Right lobe of liver (tissue), 6 donors: ENCODE measurements at places on chromosomes 16 and 17. TPM values are rescaled to one million over a fixed set of nuclear protein-coding genes. Genes with fewer than 3 reads are reported as not detected.

The EVPLL gene
- total RNA-seq, result 1.6 TPM

The SULT1A4 gene
- total RNA-seq, result 0.91 TPM

The GAST gene
- total RNA-seq, result not detected

The MT4 gene
- not detected for total RNA-seq

GRCh38 chr16:979859-980594 is 1.5 kb upstream of the SOX8 start:
- H3K27ac ChIP-seq, result no peak overlapping the region
- no peaks in the 10 kb centered on the region for H3K27me3 ChIP-seq
- no peaks in the 10 kb centered on the region for H3K36me3 ChIP-seq

GRCh38 chr17:81153340-81153803 is 11.9 kb upstream of the PVALEF start:
- no peak overlapping the region for H3K4me3 ChIP-seq
- H3K27me3 ChIP-seq, result no peaks in the 10 kb centered on the region
- no peaks in the 10 kb centered on the region for H3K36me3 ChIP-seq
- DNase-seq, result no peak
- H3K4me1 ChIP-seq, result no peaks in the 10 kb centered on the region

DNA sequence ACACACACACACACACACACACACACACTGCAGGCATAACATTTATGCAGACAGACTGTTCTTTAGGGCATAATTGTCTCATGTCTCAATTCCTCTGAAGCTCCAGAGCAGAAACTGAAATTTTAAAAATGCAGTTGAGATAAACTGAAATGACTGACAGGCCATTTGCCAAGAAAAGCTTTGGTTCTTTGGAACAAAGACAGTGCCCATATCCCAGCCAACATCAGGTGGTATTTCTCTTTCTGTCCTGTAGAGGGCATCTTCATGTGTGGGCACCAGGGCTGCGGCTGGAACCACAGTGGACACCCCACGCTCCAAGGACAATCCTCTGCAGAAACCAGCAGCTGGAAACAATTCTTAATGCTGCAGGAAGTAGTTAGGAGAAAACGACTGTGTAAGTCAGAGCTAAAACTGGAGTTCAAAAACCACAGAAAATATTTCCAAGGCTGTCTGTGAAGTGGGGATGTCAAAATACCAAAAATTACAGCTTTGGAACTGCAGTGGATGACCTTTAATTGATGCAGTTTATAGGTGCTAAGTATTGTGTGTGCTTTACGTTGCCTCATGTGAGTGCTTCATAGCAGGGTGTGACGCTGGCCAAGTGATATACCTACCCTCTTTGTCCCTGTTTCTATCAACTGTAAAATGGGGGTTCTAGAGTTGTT is 10.6 kb upstream of the MEFV start:
- no peaks in the 10 kb centered on the region for H3K36me3 ChIP-seq
- H3K4me1 ChIP-seq, result no peaks in the 10 kb centered on the region
- H3K27me3 ChIP-seq, result no peaks in the 10 kb centered on the region

GRCh38 chr17:35345926-35346771 is 27.3 kb downstream of the SLFN11 start:
- peak; percentile 79 for DNase-seq
- H3K27ac ChIP-seq, result peak overlapping the region; percentile 32
- no peaks in the 10 kb centered on the region for H3K4me1 ChIP-seq
- H3K27me3 ChIP-seq, result peaks cover 6% of the 10 kb centered on the region
- peak overlapping the region; percentile 33 for H3K4me3 ChIP-seq

DNA sequence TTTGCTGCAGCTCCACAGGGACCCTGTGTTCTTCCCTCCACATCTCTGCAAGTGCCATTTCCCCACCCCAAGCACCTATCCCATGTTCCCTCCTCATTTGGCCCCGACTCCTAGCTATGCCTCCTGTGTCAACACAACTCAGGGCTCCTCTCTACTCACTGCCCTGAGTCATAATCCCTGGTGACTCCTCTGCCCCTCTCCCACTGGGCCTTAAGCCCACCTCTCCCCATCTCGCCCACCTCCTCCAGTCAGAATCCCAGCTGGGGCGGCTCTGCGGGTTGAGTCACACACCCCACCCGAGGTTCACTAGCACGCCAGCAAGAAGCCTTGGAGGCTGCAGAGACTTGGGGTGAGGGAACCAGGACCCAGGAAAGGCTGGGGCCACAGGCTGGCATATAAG is 346.2 kb downstream of the FOXL1 start:
- no peak overlapping the region for H3K4me3 ChIP-seq
- no peaks in the 10 kb centered on the region for H3K4me1 ChIP-seq
- DNase-seq, result no peak
- no peaks in the 10 kb centered on the region for H3K36me3 ChIP-seq
- no peaks in the 10 kb centered on the region for H3K27me3 ChIP-seq

DNA sequence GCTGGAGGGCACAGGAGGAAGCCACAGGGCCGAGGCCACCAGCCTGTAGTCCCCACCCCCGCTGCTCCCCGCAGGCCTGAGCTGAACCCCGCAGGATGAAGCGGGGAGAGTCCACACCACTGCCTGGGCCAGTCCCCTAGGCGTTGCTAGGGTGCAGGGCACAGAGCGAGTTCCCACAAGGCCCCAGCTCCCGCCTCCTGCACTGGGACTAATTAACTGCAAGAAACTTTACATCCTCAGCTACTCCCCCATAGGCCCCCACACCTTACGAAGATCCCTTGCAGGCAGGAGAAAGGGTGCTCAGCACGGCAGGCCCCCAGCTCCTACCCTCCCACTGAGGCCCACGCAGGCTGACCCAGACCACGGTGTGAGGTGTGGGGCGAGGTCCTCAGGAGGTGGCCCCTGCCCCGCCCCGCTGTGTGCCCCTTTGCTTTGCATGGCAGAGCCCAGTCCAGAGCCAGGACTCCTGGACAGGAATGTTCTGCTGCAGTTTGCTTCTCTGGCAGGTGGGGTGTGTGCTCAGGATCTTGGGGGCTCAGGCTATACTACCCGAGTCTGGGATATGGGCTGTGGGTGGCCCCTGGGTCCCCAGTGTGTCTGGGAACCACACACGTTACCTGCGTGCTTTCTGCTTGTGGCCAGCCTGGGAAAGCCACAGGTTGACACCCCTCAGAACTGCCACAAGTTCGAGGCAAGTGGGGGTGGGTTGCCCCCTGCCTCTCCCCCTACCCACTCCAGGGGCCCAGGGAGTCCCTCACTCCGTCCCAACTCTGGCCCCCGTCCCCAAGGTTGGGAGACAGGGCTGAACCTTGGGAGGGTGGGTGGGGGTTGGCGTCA is 1.2 kb downstream of the GNG13 start:
- H3K27ac ChIP-seq, result no peak overlapping the region
- no peak overlapping the region for H3K4me3 ChIP-seq
- H3K4me1 ChIP-seq, result no peaks in the 10 kb centered on the region
- no peaks in the 10 kb centered on the region for H3K36me3 ChIP-seq

DNA sequence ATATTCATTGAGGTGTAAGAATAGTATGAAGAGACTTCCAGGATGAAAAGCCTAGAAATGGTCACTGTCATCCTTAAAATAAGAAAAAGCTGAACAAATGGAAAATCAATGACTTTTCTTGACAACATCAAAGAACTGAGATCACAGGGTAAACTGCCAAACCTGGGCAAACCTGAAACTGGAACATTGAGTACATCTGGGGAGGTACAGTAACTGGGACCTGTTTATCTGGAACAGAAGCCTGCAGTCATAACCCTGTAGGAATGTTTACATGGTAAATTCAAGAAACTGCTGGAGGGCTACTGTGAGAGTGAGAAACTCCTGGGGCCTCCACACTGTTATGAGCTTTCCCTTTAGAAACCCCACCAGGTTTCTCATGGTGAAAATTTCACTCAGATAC is 130.1 kb upstream of the PIRT start:
- no peak overlapping the region for H3K4me3 ChIP-seq
- no peaks in the 10 kb centered on the region for H3K36me3 ChIP-seq
- H3K27me3 ChIP-seq, result no peaks in the 10 kb centered on the region
- DNase-seq, result no peak

GRCh38 chr16:4373909-4374742 is 2.5 kb downstream of the VASN start:
- H3K4me3 ChIP-seq, result peak overlapping the region; percentile 94
- peak overlapping the region; percentile 97 for H3K27ac ChIP-seq
- no peaks in the 10 kb centered on the region for H3K36me3 ChIP-seq
- no peaks in the 10 kb centered on the region for H3K27me3 ChIP-seq
- peak; percentile 79 for DNase-seq

DNA sequence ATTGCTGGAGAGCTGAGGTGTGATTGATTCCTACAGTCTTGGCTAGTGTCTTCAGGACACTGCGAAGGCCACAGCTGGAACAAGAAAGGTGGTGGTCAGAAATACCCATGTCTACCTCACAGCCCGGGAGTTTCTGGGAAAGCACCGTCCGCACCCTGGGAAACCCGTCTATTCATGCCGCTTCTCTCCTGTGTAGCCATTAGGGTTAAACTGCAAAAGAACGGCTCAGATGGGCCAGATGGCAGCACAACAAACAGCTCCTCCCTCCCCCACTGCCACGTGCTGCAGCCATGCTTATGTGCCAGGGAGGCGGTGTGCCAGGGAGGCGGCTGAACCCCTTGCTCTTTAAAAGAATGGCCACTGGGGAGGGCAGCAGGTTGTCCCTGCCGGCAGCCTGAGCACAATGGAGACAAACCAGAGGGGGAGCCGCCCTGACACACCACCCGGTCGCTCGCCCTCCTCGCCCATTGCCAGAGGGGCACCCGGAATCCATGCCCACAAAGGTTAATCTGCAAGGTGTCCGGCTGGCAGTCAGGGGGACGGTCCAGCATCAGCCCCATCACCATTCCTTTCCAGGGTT is 65.2 kb downstream of the CYTH1 start:
- peak overlapping the region; percentile 58 for H3K4me3 ChIP-seq
- peak; percentile 86 for DNase-seq
- H3K27me3 ChIP-seq, result no peaks in the 10 kb centered on the region
- H3K4me1 ChIP-seq, result no peaks in the 10 kb centered on the region

DNA sequence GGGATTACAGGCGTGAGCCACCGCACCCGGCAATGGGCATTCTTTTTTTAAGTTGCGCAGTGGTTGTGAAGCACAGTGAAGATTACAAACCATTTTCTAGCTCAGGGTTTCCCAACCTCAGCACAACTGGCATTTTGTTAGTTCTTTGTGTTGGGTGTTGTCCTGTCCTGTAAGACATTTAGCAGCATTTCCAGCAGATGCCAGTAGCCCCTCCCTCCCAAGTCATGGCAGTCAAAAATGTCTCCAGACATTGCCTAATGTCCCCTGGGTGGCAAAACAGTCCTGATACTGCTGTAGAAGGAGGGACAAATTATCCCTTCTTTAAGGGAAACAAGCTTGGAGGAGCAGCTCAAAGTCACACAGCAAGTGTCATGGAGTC is 15.6 kb downstream of the PLK1 start:
- H3K36me3 ChIP-seq, result peaks cover 11% of the 10 kb centered on the region
- no peak for DNase-seq
- no peaks in the 10 kb centered on the region for H3K4me1 ChIP-seq
- no peak overlapping the region for H3K4me3 ChIP-seq

DNA sequence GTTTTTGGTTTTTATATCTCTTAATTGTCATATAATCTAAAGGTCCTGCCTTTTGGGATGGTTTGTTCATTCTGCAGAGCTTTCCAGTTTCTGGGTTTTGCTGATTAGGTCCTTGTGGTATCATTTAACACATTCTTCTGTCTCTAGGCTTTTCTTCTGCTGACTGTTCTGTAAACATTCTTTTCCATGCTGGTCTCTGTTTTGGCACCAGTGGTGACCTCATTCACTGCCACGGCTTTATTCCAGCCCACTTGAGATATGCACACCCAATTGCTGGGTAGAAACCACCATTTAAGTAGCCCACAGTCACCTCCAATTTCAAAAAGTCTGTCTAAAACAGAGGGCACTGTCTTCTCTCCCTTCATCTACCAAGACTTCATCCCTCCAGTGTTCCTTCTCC is 31.1 kb upstream of the COX10 start:
- no peaks in the 10 kb centered on the region for H3K36me3 ChIP-seq
- no peak overlapping the region for H3K4me3 ChIP-seq
- no peaks in the 10 kb centered on the region for H3K27me3 ChIP-seq
- DNase-seq, result no peak

- DNase-seq, result no peak
- no peak overlapping the region for H3K27ac ChIP-seq
- H3K4me3 ChIP-seq, result no peak overlapping the region
- H3K36me3 ChIP-seq, result no peaks in the 10 kb centered on the region
Measured at GRCh38 chr17:81686614-81687013, 2.8 kb downstream of the HGS start.

DNA sequence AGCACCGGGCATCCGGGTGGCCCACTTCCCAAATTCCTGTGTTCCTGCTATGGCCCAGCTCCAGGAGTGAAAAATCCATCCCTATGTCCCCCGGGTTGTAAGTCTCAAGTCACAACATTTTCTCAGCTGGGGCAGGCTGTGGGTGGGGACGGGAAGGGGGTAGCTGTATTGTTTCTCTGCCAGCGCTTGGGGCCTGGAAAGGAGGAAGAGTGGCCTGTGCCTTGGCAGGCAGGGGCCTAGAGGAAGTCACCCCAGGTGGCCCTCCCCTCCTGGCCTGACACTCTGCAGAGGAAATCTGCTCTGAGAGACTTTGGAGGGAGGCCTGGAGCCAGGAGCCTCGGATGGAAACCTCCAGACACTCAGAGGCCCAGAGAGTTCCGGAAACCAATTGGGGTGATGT is 10.6 kb upstream of the SCN4A start:
- H3K27me3 ChIP-seq, result no peaks in the 10 kb centered on the region
- no peak for DNase-seq
- H3K27ac ChIP-seq, result no peak overlapping the region
- H3K4me3 ChIP-seq, result no peak overlapping the region
- H3K36me3 ChIP-seq, result no peaks in the 10 kb centered on the region

- H3K4me3 ChIP-seq, result no peak overlapping the region
- no peaks in the 10 kb centered on the region for H3K36me3 ChIP-seq
- no peaks in the 10 kb centered on the region for H3K4me1 ChIP-seq
- no peak for DNase-seq
- no peaks in the 10 kb centered on the region for H3K27me3 ChIP-seq
Measured at GRCh38 chr16:70473446-70474319, 19.3 kb downstream of the FCSK start.

DNA sequence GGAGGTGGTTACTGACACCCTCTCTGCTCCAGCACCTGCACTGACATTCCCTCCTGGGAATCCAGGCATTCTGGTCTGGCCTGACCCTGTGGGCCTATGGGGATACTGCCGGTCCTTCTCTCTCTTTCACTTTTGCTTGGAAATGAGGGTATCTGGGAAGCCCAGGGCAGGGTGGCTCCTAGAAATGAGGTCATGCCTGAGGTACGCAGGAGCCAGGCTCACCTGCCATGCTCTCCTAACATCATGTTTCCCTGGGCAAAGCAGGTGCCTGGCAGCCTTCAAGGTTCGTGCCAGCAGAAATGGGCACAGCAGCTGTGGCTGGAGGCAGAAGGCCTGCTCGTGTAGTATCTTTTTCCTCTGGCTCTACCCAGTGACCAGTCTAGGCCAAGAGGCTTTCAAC is 3.3 kb downstream of the ITGA3 start:
- no peaks in the 10 kb centered on the region for H3K27me3 ChIP-seq
- H3K4me3 ChIP-seq, result no peak overlapping the region
- DNase-seq, result peak; percentile 22
- H3K27ac ChIP-seq, result no peak overlapping the region

DNA sequence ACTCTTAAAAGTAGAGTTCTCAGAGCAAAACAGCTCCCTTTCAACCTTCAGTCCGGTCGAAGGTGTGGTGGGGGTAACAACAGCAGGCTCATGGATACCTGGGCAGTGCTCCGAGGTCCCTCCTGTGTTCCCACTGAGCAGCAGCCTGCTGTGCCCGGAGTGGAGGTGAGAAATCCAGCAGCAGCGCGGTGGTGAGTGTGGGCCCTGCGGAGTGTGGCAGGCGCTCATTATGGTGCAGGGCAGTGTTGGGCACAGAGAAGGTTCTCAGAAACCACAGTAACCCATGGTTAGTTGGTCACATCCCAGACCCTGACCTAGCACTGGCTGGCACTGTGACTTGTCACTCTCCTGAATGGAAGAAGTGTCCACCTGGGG is 5.0 kb upstream of the P4HB start:
- no peak overlapping the region for H3K4me3 ChIP-seq
- no peaks in the 10 kb centered on the region for H3K4me1 ChIP-seq
- H3K27me3 ChIP-seq, result no peaks in the 10 kb centered on the region
- peak overlapping the region; percentile 48 for H3K27ac ChIP-seq
- no peak for DNase-seq
